Effector memory CD8-positive, alpha-beta T cell (primary cell): ENCODE measurements at places on chromosomes 6 and 20.

DNA sequence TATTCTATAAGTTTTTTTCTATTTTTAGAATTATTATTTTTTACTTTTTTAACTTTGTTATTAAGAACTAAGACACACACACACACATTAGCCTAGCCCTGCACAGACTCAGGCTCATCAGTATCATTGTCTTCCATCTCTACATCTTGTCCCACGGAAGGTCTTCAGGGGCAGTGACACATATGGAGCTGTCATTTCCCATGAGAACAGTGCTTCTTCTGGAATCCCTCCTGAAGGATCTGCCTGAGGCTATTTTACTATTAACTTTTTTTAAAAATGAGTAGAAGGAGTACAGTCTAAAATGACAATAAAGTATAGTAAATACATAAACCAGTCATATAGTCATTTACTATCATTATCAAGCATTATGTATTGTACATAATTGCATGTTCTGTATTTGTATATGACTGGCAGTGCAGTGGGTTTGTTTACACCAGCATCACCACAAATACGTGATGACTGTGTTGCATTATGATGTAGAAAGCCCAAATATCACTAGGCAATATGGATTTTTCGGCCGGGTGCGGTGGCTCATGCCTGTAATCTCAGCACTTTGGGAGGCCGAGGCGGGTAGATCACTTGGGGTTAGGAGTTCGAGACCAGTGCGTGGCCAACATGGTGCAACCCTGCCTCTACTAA is 57.9 kb downstream of the HIVEP1 start:
- no peak for DNase-seq

DNA sequence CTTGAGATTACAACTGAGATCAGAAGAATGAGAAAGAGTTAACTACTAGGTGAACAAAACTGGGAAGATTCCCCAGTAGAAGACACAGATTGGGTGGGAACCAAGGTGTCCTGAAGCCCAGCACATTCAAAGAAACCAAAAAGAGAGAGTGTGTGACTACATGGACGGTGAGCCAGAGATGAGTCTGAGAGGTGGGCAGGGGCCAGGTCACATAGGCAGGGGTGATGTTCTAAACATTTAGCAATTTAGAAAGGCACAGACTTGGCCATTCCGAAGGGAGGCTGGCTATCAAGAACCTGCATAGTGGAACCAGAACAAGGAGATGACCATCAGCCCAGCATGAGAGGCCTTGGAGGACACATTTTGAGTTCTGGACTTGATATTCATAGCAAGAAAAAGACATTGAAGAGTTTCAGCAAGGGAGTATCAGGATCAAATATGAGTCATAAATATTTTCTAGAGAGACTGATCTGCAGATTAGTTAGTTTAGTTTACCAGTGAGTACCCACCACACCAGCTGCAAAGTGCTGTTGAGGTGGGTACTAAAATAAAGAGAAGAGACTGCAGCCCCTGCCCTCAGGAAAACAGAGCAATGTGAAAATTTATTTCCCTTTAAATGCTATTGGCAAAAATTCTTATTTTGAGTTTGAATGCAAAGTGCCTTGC is 340.5 kb upstream of the PRDM1 start:
- DNase-seq, result no peak

GRCh38 chr6:112389361-112389760 is 42.2 kb downstream of the RFPL4B start:
- DNase-seq, result no peak

GRCh38 chr20:37980383-37980782 is 52.9 kb downstream of the TTI1 start:
- no peak for DNase-seq

- no peak for DNase-seq
These were observed 155.8 kb downstream of the TSHZ2 start for GRCh38 chr20:53128004-53128403.

DNA sequence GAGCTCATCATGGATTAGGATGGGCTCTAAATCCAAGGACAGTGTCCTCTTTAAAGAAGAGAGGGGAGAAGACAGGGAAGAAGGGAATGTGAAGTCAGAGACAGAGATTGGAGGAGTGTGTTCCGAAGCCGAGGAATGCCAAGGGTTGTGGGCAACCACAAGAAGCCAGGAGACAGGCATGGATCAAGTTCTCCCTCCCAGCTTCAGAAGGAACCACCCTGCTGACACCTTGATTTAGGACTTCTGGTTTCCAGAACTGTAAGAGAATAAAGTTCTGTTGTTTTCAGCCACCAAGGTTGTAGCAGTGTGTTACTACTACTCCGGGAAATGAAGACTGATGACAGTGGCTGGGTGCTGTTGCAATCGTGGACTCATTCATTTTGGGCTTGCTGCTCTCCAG is 120.1 kb downstream of the RPS12 start:
- DNase-seq, result no peak

- no peak for DNase-seq
These were observed 16.2 kb downstream of the KCNK17 start for GRCh38 chr6:39298061-39298460.
